ENCODE measurements at places on chromosomes 13 and 19. TPM values are rescaled to one million over a fixed set of nuclear protein-coding genes. Genes with fewer than 3 reads are reported as not detected.

The CCDC169 gene
- 3.2 TPM for total RNA-seq

The POU4F1 gene
- 0.93 TPM for total RNA-seq

The SYNE4 gene
- 8.7 TPM for total RNA-seq

The LILRB3 gene
- total RNA-seq, result not detected

The COMP gene
- 0.43 TPM for total RNA-seq

The SULT2A1 gene
- 4.4 TPM for total RNA-seq

The LMO7 gene
- total RNA-seq, result 253 TPM

DNA sequence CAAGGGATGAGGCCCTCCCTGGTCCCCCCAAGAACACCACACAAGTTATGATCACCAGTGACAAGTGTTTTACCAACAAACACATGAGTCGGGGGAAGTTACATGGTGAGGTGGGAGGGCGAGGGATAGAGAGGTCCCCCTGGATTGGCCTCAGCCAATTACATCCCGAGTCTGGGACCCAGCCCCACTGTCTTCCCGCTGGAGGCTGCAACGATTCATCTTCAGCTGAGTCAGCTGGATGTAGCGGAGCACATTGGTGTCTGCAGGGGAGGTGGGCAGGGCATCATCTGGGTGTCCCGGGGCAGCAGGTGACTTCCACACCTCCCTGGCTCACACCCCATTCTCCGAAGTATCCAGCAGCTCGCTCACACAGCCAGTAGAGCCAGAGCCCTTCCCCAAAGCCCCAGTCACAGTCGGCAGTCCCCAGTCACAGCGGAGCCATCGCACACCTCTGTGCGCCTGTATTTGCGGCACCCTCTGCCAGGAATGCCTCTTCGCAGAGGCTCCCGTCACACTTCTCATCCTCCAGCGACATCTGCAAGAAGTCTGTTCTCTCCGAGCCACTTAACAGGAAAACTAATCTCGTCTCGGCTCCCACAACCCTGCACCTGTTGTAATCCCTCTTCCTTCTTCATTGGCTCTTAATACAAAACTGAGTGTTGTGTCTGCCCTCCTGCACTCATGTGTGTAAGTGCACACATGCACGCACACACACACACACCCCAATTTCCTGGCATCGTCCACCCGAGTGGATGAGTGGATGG is 2.0 kb downstream of the TTC9B start:
- DNase-seq, result no peak

- no peak for DNase-seq
Observed at GRCh38 chr19:34181111-34181864, 9.0 kb downstream of the LSM14A start.

DNA sequence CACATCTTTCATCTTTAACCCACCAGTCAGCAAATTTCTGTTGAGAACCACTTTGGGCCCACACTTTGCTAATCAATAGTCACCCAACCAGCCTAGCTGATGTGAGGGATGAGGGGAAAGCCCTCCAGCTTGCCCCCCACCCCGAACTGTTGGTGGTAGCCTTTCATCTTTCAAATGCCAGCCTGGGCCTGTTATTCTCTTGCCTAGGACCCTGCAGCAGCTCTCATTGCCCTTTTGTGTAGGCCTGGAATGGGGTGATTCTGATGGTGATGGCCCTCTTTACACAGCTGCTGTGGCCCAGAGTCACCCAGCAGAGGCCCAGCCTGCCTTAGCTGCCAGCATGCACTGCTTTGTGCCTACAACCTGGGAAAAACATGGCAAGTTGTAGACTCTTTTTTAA is 294.5 kb downstream of the SLC7A1 start:
- no peak for DNase-seq

DNA sequence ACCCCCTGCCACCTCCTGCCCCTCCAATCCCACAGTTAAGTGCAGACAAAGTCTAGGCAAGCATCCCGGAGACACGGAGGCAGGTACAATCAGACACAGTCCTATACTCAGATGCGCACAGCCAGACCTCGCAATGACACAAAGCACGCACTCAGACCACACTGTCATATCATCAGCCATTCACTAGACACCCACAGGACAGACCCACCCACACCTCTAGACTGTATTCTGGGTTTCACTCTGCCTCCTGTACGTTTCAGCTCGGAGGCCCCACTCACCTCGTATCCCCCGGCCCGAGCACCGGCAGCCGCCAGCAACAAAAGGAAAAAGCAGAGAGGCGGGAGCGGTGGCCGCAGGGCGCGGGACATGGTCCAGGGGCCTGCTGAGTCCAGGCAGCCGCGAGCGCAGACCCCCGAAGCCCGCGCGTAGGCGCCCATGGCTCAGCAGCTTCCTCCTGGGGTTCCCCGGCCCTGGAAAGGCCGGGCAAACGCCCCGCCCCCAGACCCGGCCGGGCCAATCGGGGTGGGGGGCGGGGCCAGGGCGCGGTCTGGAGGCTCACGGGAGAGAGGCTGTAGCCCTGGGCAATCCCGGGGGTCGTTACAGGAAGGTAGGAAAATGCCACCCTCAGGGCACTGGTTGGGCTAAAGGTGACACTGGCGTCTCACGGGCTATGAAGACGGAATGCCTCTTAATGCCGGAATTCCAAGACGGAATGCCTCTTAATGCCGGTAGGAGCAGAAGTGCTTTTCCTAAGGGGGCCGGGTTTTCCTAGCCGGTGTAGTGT is at the start of the genes MAN2B1 and WDR83:
Gene MAN2B1 (minus strand): TSS at position 478 of the 784 bp plus-strand sequence. CDS start 41 bp downstream, at position 437.
Gene WDR83 (plus strand): TSS at position 543 of the 784 bp plus-strand sequence. CDS start 2,984 bp downstream, outside the sequence.
- DNase-seq, result peak; percentile 81

GRCh38 chr13:113374511-113375175 is 10.7 kb upstream of the GRTP1 start:
- no peak for DNase-seq

- DNase-seq, result no peak
Observed at GRCh38 chr19:56687031-56687430, 15.5 kb upstream of the ZNF835 start.

DNA sequence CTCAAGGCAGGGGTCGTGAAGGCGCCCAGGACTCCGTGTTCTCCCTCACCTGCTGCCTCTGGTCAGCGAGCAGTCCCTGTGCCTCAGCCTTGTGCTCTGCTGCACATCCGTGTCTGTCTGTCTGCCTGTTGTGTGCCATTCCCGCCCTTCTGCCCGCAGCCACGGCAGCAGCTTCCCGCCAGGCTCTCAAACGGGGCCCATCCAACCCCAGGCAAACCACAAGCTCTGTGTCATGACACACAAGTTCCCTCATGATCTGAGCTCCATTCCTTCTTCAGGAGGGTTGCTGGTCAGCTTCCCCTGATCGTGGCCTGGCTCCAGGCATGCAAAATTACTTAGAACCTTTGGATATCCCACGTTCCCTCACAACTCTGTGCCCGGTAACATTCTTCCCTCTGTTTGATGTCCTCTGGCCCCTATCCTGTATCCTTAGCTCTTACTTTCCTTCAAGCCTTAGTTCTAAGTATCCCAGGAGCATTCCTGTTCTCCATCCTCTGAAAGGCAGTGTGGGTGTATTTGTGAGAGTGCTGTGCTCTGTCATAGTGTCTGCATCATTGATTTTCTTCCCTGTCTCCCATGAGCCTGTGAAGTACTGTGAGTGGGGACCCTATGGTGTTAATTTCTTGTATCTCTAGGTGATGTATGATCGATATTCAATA is 3.2 kb downstream of the GPR183 start:
- no peak for DNase-seq

GRCh38 chr13:32594157-32594738 is 8.0 kb downstream of the PDS5B start:
- no peak for DNase-seq

GRCh38 chr19:28288572-28289264 is 924.2 kb downstream of the UQCRFS1 start:
- DNase-seq, result no peak

GRCh38 chr19:35149463-35149862 is 5.1 kb upstream of the FXYD5 start:
- DNase-seq, result no peak

DNA sequence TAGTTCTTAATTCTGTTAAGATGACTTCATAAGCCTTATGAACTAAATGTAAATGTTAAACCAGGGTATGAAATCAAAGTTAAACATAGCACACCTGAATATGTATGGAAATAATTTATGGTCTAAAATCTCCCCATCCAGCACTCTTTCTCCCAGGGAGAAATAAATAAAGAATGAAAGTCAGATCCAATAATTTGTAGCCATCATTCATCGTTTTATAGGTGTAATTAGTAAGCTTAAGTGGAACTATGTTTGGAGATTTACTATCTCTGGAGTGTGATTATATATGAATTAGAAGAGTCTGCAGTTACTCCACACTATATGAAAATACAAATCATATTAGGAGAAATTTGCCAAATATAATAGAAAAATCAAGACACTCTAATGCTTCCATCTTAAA is 405.1 kb downstream of the DACH1 start:
- no peak for DNase-seq

DNA sequence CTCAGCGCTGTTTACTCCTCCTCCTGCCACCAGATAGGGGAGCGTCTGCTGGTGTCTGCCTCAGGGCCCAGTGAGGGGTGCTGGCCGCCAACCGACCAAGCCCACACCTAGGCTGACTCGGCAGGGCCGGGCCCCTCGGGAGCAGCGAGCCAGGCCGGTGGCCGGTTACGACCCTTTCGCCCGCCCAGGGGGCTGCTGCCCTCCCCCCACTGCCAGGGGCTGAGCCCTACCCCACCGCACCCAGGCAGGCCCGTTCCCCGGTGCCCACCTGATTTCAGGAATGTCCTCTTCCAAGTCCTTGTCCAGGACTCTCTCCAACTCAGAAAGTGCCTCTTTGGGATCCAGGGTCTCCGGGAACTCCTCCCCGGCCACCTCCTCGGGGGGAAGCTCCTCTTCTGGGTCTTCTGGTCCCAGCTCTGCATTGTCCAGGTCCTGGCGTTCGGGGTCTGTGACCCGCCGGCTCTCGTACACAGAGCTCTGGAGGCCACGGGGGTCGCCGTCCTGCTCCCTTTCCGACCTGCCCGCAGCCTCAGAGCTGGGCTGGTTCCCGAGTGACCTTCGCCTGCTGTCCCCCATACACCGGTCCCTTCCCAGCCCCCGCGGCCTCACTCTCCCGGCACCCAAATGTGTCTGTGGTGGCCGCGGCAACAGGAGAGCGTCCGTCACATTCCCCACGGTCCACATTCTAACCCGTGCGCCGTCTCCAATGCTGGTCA is 31.0 kb upstream of the MIER2 start:
- DNase-seq, result peak; percentile 66

DNA sequence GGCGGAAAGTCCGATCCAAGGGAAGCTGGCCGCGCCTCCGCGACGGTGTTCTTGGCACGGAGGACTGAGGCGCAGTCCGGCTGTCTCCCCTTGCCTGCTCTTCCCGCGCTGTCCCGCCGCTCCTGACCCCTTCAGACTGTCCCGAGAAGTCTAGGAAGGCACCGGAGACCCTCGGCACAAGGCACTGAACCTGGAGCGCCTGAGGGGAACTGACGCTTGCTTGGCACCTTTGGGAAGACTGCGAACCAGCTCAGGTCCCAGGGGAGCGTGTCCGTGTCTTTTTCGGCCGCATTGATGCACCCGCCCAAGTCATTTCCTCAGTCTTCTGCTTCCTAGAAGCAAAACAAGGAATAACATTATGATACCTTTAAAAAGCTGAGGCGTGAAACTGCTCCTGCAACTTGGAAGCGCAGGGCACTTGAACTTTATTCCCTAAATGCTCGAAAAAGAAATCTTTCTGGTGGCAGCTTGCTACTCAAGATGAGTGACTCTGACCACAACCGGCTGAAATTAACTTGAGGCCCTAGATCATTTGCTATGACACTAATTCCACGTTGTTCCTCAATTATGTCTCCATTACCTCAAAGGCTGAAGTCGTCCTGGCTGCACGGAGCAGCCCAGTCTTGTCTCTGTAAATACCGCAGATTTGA is 735 bp upstream of the FLT1 start:
- DNase-seq, result no peak

DNA sequence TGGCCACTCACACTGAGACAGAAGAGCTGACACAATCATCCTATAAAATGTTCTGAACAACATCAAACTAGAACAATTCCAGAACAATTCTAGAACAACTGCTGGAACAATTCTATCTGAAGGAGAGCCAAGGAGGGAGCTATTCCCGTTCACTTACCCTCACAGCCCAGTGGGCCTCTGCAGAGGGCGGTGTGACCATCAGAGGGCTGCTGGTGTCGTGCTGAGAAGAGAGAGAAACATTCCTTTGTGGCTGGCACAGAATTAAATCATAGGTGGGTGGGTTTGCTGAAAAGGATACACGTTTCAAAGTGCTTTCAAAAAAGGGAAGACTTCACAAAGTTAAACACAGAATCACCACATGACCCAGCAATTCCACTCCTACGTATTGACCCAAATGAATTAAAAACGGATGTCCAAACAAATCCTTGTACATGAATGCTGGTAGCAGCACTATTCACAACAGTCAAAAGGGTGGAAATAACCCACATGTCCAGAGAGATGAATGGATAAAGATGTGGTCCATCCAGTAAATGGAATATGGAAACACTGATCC is 34.9 kb downstream of the EPS15L1 start:
- no peak for DNase-seq

- DNase-seq, result no peak
Observed at GRCh38 chr19:16206637-16207036, 8.9 kb downstream of the AP1M1 start.

DNA sequence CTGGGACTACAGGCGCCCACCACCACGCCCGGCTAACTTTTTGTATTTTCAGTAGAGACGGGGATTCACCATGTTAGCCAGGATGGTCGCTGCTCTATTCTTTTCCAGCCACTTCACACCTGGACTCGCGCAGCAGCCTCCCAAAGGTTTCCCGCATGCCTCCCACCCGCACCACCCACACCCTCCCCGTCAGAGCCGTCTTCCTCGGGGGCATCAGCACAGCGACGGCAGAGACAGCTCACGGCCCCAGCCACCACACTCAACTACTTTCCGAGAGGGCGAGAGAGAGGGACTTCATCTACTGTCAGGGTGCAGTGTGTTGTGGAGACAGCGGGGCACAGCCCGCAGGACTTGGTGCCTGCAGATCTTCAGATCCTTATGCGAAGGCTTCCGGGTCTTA is 5.6 kb downstream of the ZNF787 start:
- no peak for DNase-seq

DNA sequence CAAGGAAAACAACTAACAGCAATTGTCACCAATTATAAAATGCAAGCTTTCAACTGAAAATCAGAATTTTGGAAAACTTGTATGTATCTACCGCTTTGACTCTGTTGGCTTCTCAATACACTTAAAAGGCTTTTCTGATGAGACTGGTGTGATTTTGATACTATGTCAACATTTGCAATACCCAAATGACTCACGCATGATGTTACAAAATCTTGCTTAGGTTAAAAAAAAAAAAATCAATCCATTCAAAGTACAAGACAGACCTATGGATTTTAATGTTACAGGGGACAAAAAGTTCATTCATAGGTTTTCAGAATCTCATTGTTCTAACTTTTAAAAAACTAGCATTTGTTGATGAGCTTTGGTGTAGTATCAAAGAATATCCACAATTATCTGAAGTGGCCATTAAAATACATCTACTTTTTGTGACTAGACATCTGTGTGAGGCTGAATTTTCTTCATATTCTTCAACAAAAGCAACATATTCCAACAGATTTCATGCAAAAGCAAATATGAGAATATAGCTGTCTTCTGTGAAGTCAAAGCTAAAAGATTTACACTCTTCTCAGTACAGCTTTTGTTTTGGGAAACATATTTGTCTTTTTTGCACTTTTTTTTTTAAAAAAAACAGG is 10.7 kb downstream of the ELF1 start:
- no peak for DNase-seq

GRCh38 chr13:44719857-44720671 is 143.9 kb upstream of the TSC22D1 start:
- DNase-seq, result no peak
